Stimulated activated CD4-positive, alpha-beta T cell treated with anti-CD3 and anti-CD28 coated beads, TNF-alpha, amount 100 ng/mL, for 4 hours (primary cell): ENCODE measurements at places on chromosomes 11 and 22.

DNA sequence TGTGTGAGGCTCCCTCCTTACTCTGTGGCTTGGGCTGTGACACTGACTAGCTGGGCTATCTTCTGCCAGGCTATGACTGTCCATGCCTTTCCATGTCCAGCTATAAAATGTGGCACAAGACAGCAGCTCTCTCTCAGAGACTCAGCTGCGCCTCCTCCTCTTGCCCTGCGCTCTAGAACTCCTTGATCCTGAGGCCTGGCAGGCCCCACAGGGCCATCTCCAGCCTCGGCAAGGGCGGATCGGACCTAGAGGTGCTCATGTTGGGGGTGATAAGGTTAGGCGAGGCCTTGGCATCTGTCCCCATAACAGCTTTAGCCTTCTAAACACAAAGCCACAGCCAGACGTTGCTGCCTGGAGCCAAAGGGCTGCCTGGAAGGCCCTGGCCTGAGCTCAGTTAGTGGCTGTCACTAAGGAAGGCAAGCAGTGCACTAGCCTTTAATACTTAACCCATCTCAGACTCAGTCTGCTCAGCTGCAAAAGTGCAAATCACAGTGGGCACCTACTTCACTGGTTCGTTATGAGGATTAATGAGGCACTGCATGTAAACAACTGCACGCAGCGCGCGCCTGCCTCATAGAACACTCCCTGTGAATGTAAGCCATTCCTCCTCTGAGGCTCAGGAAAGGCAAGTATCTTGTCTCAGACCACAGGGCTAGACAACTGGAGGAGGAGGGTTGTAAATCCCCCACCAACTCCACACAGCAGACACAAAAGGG lies 1.2 kb downstream of the GUCD1 start:
- no peak for DNase-seq

DNA sequence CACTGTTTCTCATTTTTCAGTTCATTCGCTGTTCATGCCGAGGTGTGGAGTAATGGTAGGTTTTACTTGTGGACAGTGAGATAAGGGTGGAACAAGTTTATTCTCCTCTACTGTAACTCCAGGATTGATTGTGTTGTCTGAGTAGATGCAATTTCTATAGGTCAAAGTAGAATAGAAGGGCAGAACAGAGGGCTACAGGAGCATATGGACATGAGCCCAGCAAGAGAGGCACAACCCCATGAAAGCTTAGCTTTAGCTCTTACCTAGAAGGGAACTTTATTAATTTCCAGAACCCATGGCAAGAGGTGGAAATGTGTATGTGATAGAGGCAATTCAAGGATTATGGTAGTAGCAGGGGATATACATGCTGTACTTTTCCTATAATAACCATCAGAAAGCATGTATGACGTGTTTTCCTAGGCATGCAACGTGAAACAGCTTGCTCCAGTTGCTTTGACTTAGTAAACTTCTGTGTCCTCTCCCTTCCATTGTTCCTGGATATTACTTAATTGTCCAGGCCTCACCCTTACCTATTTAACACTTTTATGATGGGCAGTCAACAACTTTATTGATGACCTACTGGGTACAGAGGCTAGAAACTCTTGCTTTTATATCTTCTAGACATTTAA lies 13.8 kb upstream of the SLC37A2 start:
- DNase-seq = no peak

DNA sequence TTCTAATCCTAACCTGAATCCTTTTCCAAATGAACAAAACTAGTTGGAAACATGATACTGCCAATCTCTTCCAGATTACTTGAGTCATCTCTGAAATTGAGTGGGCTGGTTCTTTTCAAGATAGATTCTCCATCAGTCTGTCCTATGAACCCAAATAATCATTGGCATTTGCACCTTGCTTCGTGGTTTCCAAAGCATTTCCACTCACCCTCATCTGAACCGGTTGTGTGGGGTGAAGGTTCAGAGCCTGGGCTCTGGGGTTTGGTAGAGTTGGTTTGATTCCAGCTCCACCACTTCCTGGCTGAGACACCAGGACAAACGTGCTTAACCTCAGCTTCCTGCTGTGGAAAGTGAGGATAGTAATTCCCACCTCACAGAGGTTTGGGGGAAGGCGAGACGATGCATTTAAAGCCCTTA lies 206.4 kb upstream of the E2F8 start:
- DNase-seq = no peak

DNA sequence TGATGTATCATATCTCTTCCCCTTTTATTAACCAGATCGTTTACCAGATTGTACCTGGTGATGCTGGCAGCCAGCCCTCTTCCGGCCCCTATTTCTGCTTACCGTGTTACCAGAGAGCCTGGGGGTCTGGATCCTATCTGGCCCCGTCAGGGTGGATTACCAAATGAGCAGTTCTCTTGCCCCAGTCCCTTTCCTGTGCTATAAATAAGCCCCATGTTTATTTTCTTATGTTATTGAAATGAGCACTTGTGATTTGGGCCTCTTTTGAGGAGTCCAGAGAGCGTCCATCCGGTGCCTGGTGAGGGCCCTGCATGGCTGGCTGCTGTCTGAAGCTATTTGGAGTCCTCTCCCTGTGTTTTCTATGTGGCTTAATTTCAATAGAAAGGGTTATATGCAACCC lies 59.5 kb downstream of the ALX4 start:
- no peak for DNase-seq

GRCh38 chr11:1841511-1842148 lies 2.8 kb downstream of the TNNI2 start:
- DNase-seq = no peak

- DNase-seq = no peak
These were observed 45.8 kb downstream of the MIAT start for GRCh38 chr22:26702906-26703830.
